HT-29 (cell line): ENCODE measurements at places on chromosomes 6 and 20.

- no peak for DNase-seq
Observed at GRCh38 chr6:50861692-50862091, 43.0 kb downstream of the TFAP2B start.

GRCh38 chr20:45470262-45470931 is 844 bp downstream of the WFDC2 start:
- DNase-seq: peak; percentile 81

DNA sequence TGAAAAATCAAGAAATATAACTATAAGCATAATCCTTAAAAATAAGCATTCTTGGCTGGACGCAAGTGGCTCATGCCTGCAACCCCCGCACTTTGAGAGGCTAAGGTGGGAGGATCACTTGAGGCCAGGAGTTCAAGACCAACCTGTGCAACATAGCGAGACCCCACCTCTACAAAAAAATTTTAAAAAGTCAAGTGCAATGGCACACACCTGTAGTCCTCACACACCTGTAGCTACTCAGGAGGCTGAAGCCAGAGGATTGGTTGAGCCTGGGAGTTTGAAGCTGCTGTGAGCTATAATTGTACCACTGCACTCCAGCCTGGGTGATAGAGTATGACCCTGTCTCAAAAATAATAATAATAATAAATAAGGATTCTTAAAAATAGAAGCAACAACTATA is 109.0 kb downstream of the KHDC1L start:
- no peak for DNase-seq

DNA sequence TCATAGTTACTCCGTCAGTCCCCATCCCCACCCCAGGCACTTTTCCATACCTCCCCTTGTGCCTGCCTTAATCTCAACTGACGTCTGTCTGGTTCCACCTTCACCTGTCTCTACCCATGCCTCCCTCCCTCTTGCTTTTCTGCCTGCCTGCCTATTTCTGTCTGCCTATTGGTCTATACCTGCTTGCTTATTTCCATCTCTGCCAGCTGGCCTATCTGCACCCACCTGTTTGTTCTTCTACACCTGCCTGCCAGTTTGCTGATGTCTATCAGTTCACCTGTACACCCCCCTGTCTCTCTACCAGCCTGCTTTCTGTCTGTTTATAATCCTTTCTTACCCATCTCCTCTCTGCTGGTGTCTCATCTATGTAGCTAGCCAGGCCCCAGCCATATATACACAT is 87.5 kb downstream of the RALGAPA2 start:
- no peak for DNase-seq

DNA sequence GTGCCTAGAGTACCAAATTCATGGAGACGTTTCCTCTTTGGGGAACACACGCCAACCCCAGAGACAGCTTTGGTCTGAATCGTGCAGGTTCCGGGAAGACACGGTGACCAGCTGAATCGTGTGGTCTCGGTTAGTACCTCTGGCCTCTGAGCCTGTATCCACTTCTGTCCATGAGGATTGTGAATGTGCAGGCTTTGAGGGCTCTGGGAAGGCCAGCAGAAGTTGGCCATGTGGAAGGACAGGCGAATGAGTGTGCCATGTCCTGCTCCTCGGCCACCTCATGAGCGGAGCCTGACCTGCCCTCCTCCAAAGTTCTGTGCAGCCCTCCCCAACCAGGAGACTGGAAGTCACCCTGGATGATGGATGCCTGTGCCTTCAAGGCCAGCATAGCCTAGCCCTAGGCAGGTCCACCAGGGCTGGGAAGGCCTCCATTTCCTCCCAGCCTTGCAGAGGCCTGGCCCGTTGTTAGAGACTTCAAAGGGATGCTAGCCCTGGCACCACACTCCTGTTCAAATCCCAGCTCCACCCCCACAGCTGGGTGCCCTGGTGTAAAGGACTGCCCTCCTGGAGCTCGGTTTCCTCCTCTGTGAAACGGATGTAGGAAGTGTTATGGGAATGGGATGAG is 1.7 kb upstream of the TMEM74B start:
- peak; percentile 26 for DNase-seq

GRCh38 chr6:134707342-134708031 is 242.4 kb downstream of the ALDH8A1 start:
- peak; percentile 96 for DNase-seq

DNA sequence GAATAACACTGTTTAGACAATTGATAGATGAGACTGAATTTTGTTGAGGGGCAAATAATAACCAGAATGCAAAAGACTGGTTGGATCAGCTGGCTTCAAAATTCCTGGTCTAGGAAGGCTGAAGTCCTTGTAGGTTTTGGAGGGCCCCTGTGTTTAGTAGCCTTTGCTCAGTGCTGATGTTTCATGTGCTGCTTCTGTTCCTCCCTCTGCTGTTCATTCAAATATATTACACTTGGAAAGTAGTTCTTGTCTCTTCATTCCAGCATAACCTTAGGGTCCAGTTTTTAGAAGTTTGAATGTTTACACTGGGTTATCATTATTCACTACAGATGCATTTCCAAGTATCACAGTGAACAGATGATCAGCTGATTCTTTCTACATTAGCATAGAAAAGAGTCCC is 72.5 kb downstream of the FLRT3 start:
- peak; percentile 42 for DNase-seq

- DNase-seq: no peak
Observed at GRCh38 chr20:55540486-55540885, 464.8 kb downstream of the CBLN4 start.

DNA sequence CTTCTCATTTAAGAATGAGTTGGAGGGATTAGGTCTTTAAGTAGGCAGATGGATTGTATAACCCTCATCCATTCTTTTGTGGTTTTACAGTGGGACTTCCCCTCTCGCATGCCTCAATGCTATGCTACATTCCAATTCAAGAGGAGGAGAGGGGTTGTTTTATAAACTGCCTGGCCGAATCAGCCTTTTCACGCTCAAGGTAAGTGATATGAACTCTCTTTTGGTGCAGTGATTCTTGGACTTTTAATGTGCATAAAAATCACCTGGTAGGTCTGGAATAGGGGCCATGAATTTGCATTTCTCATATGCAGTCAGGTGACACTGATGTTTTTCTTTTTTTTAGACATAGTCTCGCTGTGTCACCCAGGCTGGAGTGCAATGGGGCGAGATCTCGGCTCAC is 10.8 kb downstream of the ASXL1 start:
- no peak for DNase-seq

GRCh38 chr6:158042245-158042798 is 60.7 kb downstream of the SYNJ2 start:
- peak; percentile 69 for DNase-seq

DNA sequence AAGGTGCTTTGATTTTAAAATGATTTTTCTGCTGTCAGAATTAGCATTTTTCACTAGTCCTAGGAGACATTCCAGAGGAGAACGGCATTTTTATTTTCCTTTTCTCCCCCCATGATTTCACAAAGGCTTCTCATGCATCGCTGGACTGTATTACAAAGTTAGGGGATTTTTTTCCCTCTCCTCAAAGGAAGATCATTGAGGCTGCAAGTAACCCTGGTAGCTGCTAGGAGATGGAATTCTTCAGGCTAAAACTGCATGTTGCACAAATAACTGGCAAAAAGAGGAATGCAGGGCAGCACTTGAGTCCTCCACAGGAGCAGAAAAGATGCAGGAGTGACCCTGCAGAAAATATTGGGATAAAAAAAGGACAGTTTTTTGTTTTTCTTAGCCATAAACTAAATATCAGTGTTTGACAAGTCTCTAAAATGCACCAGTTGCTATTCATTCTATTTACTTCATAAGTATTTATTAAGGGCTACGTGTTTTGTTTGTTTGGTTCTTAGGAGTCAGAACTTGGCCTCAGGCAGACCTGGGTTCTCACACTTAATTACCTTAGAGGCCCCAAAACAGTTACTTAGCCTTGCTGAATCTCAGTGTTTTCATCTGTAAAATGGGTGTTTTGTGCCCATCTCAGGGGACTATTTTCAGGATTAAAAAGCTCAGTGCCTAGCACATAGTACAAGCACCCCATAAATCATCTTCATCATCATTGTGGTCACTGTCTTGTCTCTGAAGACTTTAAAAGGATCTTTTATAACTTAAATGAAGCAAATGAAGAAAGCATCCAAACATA is 144.5 kb upstream of the ID4 start:
- no peak for DNase-seq

- DNase-seq: no peak
Observed at GRCh38 chr6:10418862-10419748, 4.2 kb upstream of the TFAP2A start.

- no peak for DNase-seq
Observed at GRCh38 chr6:169964486-169965180, 213.2 kb downstream of the ERMARD start.

DNA sequence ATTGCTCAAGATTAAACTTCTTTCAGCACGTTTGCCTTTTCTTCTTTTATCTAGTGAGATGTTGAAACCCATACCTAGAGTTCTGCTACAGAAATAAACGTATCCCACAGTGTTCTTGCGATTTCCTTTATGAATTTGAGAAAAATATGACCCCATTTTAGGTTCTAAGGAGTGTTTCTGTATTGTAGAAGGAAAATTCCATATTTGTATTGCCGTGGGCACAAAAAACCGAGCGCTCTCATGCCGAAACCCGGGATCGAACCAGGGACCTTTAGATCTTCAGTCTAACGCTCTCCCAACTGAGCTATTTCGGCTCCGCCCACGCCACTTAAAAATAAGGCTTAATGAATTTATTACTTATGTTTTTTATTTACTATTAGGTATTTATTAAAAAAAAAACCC is 23.7 kb downstream of the ZNF311 start:
- DNase-seq: peak; percentile 95

GRCh38 chr6:35089935-35090505 is 51.1 kb downstream of the TCP11 start:
- no peak for DNase-seq

GRCh38 chr20:23060629-23061028 is 11.2 kb upstream of the THBD start:
- DNase-seq: no peak

DNA sequence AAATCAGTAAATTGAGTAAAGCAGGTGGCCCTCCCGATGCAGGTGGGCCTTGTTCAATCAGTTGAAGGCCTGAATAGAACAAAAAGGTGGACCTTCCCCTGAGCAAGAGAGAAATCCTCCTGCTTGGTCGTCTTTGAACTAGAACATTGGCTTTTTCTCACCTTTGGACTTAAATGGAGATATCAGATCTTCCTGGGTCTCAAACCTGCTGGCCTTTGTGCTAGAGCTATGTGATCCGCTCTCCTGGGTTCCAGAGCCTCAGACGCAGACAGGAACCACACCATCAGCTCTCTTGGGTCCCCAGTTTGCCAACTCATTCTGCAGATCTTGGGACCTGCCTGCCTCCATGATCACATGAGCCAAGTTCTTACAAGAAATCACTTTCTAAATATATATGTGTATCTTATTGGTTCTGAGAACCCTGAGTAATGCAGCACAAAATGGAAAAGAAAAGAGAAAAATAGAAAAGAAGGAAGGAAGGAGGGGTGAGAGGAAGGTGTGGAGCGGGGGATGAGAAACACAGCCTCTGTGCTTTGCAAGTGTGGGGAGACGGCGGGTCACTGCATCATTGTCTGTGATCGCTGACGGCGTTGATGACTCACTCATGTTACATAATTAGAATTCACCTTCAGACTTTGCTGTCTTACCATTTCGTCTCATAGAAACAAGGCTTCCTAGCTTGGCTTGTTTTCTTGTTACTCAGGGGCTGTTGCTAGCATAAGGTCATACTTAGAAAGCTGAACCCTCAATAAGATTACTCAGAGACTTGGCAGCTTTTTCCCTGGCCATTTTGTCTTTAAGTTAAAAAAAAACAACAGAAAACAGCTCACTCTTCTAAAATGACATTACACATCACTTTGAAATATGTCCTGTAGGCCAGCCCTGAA is 85.7 kb upstream of the NEDD9 start:
- DNase-seq: peak; percentile 94

- DNase-seq: no peak
Observed at GRCh38 chr20:61900011-61900944, 165.4 kb downstream of the TAF4 start.

- peak; percentile 90 for DNase-seq
Observed at GRCh38 chr6:52416629-52417151, 3.5 kb upstream of the EFHC1 start.

- no peak for DNase-seq
Observed at GRCh38 chr6:135902756-135903331, 51.3 kb downstream of the PDE7B start.

- DNase-seq: no peak
Observed at GRCh38 chr6:145375502-145375901, 359.8 kb downstream of the EPM2A start.

GRCh38 chr6:105468850-105469249 is 66.0 kb upstream of the PREP start:
- DNase-seq: no peak

GRCh38 chr20:52461582-52461981 is 270.0 kb upstream of the ZFP64 start:
- no peak for DNase-seq
